ENCODE measurements at places on chromosomes 1 and 21.
A peak's percentile ranks its signal among the peaks of the same experiment; 100 is the strongest.

- DNase-seq, result no peak
These were observed 4.5 kb downstream of the C21orf58 start for GRCh38 chr21:46319186-46319585.

DNA sequence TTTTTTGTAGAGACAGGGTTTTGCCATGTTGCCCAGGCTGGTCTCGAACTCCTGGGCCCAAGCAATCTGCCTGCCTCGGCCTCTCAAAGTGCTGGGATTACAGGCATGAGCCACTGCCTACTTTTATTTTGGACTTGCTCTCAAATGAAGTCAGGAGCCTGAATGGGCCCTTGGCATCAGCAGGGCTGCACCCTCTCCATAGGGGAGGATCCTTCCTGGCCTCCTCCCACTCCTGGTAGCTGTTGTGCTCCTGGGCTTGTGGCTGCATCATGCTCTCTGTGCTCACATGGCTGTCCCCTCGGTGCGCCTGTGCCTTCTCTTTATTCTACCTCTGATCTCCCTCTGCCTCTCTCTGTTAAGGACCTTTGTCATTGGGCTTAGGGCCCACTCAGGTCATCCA is 46.4 kb upstream of the DISP3 start:
- DNase-seq, result no peak

- DNase-seq, result no peak
These were observed 38.6 kb downstream of the UBE2G2 start for GRCh38 chr21:44763050-44763378.

DNA sequence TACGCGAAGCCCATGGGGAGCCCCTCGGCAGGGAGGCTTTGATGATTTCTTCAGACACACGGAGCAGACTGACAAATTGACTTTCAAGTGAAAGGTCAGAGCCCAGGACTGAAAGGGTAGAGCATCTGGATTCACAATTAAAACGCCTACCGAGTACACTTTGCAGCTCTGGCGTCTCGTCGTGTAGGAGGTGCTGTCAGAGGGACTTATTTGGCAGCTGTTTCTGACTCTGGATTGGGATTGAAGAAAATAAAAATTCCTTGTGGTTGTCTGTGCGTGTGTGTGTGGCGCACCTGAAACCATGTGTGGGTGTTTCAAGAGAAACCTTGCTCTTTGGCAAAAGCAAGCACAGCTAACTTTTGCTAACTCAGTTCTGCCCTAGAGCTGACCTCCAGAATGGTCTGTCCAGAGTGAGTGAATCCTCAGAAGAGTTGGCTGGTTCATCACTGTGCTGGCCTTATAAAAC is 348.7 kb downstream of the HLX start:
- peak; percentile 4 for DNase-seq

DNA sequence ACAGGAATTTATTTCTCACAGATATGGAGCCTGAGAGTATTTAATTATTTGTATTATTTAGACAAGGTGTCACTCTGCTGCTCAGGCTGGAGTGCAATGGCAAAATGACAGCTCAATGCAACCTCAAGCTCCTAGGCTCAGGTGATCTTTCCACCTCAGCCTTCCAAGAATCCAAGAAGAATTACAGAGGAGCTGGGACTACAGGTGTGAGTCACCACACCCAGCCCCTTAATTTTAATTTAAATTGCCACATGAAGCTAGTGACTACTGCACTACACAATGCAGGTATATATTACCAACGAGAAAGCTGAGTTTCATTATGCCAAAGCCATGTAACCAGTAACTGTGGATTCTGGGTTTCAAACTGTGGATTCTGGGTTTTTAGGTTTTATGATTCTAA is 2.1 kb downstream of the KHDC4 start:
- no peak for DNase-seq

GRCh38 chr1:153567621-153568366 is 2.1 kb upstream of the S100A2 start:
- DNase-seq, result peak; percentile 57
